Pancreas (tissue), 10 donors: ENCODE measurements at places on chromosomes 6 and 20.

DNA sequence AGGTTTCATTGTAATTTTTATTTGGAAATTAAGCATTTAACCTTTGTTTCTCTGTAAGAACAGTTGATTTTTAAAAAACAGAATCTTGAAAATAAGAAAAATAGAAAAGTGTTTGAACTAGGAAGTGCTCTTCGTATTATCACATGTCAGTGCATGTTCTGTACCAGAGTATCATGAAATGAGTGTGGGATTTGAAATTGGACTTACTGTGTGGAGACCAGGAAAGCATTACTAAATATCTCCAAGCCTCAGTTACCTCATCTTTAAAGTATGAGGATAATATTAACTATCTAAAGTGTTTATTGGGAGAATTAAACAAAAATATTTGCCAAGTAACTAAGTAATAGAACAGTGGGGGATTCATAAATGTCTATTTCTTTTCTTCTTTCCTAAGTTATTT is 156.9 kb upstream of the FLRT3 start:
- no peak for DNase-seq

DNA sequence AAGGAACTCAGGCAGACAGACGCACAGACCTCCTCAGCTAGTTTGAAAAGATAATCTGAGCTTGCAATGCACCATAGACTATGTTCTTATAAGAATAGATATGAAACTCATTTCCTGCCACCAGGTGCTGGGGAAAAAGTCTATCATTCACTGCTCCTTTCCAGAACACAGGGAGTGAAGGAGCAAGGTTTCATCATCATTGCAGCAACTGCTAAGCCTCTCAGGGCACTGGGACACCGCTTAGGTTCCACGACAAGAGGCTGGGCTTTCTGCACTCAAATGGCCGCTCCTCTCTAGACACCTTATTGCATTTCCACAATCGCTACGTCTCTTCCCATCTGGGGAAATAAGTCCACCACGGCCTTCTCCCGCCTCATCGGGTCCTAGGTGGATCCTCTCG is 418.5 kb upstream of the JARID2 start:
- no peak for DNase-seq

- no peak for DNase-seq
These were observed 22.2 kb downstream of the SAMHD1 start for GRCh38 chr20:36929290-36929689.

GRCh38 chr6:144266091-144266649 is 19.0 kb upstream of the UTRN start:
- DNase-seq, result peak; percentile 56

DNA sequence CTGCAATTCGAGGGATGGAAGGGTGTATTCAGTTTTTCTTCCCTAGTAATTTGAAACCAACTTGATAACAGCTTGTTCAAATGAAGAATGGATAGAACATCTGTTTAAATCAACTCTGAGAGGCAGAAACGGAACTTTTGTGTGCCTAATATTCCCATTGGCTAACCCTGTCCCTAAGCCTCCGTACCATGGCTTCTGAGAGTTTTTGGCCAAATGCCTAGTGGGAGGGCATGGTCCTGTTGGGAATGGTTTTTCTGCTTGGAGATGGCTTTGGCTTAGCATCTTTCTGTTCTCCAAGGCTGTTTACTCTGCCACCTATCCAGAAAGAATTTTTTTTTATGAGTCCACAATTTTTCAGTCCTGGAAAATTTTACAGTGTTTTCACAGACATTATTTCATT is 126.7 kb upstream of the MLIP start:
- DNase-seq, result no peak

GRCh38 chr6:9540534-9541126 is 874.2 kb downstream of the TFAP2A start:
- no peak for DNase-seq

DNA sequence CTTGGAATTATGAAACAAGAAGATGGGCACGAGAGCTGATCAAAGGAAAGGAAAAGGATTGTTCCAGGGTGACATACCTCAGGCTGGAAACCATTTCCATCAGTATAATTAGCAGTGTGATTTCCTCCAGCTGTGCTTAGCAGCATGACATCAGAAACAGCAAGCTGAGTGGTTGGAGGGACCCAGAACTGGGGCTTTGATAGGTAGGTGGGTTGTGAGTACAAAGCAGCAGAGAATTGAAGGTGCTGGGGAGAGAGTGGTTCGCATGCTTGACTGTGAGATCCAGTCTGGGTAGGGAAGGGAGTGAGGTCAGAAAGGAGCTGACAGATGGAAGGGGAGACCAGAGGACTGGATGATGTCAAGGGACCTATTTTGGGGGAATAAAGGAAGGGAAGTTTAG is 90.4 kb downstream of the CD164 start:
- DNase-seq, result no peak

DNA sequence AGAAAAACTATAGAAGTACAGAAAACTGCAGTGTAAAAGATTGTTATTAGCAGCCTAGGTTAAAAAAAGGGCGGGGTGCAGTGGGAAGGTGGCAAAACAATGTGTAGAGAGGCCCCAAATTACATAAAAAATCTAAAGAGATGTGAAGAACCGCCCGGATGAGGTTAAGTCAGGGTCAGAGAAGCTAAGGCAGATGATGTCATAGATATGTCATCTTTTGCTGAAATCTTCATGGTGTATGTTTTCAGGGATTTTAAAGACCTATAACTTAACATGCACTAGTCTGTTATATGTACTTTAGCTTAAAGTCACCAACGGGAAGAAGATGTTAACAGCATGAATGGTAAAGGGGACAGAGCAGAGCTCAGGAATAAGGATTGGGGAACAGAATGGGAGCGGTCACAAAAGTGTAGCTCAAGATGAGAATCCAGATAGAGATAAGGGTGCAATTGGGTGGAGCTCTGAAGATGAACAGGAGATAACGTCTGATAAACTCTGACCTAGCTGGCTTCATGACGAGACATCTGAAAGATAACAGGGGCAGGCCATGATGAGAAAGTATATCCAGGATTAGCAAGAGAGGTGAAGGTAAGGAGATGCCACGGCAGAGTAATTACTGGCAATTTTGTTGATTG is 83.4 kb downstream of the TFAP2A start:
- DNase-seq, result no peak

GRCh38 chr6:137849181-137849980 is 17.7 kb upstream of the TNFAIP3 start:
- no peak for DNase-seq

DNA sequence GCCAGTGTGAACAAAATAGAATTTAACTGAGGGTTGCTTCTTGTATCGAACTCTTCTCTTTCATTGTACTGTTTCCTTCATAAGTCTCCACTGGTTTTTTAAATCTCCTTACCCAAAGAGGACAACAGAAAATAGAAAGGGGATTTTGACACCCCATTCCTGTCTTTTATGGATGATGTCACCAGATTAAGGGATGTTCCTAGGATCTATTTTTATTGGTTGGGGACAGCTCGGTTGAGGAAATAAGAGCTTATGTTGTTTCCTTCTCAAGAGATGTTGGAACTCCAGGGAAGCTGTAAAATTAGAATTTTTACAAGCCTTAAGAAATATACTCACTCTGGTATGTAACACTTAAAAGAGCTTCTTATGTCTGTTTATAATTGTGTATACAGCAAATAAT is 171.5 kb downstream of the PHF3 start:
- DNase-seq, result no peak

- no peak for DNase-seq
These were observed 38.0 kb downstream of the XRN2 start for GRCh38 chr20:21340991-21341697.
